ENCODE measurements at places on chromosomes 2 and 18.
A peak's percentile ranks its signal among the peaks of the same experiment; 100 is the strongest.

- no peak for DNase-seq
Measured at GRCh38 chr2:105541189-105542050, 142.6 kb upstream of the FHL2 start.

- DNase-seq: no peak
Measured at GRCh38 chr2:57515366-57515765, 531.2 kb upstream of the VRK2 start.

DNA sequence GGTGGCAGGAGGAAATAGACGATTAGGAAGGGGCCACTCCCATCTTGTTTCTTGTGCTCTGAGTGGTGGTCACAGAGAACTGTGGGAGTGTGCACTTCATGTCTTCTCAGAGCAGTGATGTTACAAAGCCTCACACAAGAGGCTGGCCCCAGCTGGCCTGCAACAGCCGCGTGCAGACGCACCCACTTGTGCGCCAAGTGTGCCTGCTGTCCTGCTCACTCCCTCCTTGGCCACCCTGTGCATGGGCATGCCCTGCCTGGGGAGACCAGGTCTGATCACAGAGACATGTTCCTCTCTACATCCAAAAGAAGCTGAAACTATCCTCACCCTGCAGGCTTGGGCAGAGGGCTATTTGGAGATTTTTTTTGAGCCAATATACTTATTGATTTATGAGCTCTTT lies 108.4 kb downstream of the MRO start:
- no peak for DNase-seq

DNA sequence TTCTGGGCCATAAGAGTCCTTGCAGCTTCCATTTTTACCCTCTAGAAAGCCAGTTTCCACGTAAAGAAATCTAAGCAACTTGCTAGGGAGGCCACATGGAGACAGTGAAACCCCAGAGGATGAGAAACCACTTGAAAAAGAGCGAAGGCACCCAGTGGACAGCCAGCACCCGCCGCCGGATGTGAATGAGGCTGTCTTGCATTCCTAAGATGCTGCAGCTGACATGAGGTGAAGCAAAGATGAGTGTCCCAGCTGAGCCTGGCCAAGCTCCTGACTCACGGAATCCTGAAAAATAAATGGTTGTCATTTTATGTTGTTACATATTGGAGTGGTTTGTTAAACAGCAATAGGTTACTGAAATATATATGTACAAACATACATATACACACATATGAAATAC lies 65.9 kb upstream of the STPG4 start:
- DNase-seq: peak; percentile 93

- DNase-seq: no peak
Measured at GRCh38 chr2:72958542-72959385, 41.4 kb downstream of the EMX1 start.

DNA sequence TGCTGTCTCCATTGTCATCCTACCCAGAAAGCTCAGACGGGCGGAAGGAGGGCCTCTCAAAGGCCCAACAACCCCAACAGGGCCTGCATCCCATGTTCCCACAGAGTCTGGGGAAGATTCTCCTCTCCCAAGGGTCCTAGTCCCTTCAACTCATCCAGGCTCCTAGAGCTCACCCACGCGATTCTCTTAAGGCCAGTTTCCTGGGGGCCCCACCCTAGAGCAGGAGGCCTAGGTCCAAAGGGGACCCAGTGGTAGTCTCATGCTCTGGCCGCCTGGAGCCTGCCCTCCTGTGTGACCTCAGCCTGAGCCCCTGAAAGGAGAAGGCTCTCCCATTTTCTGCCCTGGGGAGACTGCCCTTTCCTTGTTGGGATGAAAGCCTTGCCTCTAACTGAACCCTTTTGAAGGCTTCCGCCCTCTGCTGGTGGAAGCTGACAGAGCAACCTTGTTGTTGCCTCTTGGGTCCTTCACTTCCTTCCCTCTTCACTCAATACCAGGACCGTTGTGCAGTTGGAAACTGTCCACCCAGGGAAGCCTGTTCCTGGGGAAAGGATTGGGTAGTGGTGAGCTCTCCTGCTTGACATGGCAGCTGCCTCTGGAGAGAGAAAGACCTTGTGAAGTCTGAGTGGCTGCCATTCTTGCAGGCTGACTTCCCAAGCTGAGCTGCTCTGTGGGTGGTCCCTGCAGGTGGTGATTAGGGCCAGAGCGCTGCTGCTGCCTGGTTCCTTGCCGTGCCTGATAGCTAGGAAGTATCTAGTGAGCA lies 86.0 kb upstream of the ALPP start:
- DNase-seq: peak; percentile 54

- DNase-seq: no peak
Measured at GRCh38 chr2:241799522-241800197, 9.3 kb upstream of the NEU4 start.

- peak; percentile 79 for DNase-seq
Measured at GRCh38 chr2:20050104-20050645, 1.3 kb downstream of the LAPTM4A start.

- DNase-seq: no peak
Measured at GRCh38 chr2:109396202-109397180, 217.3 kb downstream of the SEPTIN10 start.

GRCh38 chr2:101806123-101806522 lies 108.6 kb downstream of the MAP4K4 start:
- peak; percentile 79 for DNase-seq

- DNase-seq: peak; percentile 84
Measured at GRCh38 chr2:61707984-61708852, 145.6 kb downstream of the FAM161A start.

DNA sequence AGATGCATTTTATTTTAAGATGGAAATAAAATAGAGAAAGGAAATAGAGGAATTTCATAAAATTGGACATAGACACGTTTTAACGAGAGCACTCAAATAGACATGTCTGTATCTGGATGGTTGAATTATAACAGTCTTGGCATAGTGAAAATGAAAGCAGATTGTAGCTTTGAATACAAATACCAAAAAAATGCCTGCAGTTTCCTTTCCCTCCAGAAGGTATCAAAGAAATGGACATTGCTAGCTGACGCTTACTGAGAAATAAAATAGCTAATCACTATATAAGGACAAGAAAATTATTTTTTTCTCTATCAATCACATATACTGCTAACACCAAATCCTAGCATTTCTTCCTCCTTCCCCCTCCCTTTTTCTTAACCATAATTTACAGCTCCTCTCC lies 11.4 kb upstream of the MAPRE2 start:
- no peak for DNase-seq

GRCh38 chr2:23367760-23368159 lies 17.2 kb upstream of the KLHL29 start:
- DNase-seq: peak; percentile 75

GRCh38 chr2:29898999-29899398 lies 22.4 kb downstream of the ALK start:
- DNase-seq: no peak

DNA sequence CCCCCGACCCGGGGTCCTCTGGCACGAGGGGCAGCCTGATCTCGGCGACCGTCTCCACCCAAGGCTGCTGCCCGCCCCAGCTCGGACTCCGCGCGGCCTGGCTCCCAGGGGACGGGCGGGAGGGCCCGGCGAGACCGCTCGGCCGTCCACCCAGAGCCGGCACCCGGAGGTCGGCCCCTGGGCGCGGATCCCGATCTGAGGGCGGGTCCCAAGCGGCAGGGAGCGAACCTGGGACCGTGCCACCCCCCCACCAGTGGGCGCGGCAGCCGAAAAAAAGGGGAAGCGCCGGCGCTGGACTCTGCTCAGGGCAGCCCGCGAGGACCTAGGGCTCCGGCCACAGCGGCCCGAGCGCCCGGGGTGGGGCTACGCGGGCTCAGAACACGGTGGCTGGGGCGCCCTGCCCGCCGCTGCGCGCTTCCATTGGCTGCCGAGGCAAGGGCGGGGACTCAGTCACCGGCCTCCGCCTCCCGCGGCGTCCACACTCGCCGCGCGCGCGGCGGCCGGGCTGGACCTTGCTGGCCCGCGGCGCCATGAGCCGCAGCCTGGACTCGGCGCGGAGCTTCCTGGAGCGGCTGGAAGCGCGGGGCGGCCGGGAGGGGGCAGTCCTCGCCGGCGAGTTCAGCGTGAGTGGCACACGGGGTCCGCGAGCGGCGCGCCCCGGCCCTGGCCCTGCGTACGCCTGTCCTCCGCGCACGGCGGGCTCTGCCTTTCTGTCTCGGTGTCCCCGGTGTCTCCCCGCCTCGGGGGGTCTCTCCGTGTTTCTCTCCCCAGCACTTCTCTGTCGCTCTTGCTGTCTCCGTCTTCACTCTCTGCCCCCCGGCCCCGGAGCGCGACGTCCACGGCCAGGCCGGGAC lies at the start of gene PTPN18:
Gene PTPN18, plus strand, starts transcription at position 479 of the 854 bp plus-strand sequence. Its CDS starts 52 bp downstream, at position 531.
- DNase-seq: peak; percentile 89

GRCh38 chr2:38176619-38177021 lies 100.7 kb upstream of the CYP1B1 start:
- peak; percentile 100 for DNase-seq

DNA sequence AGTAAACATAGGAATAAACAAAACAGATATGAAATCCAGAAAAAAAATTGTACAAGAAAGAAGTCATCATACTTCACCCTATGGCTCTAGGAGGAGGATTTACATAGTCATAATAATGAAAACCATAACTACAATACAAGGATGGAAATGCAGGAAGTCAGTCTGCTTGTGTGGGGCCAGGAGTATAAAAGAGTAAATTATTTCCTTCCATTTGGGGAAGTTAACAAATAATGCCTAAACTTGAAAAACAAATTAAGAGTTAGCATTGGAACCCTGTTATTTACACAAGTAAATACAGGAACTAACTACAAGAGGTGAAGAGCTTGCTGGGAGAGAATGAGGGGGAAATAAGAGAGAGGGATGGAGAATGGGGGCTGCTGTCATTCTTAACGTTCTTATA lies 15.4 kb downstream of the TMEM163 start:
- DNase-seq: no peak

DNA sequence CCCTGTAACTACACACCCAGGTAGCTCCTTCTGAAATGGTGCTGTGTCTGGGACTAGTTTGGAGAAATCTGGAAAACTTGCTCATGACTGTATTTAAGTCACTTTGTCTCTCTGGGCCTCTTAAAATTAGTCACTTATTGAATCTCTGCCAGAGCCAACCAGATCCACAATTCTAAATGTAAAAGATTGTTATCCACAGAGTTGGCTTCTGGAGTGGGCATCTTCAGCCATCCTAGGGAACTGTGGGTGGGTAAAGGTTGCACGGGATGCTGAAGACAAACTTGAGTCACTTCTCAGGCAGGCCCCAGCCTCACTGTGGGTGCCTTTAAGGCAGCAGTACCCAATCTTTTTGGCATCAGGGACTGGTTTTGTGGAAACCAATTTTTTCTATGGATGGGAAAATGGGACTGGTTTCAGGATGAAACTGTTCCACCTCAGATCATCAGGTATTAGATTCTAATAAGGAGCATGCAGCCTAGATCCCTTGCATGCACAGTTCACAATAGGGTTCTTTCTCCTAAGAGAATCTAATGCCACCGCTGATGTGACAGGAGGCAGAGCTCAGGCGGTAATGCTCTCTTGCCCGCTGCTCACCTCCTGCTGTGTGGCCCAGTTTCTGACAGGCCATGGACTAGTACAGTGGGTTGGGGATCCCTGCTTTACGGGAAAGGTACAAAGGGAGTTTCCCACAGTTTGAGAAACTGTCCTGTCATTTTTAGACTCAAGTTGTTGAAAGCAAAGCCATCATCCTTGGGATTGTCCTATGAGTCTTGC lies 98.3 kb upstream of the SPRED2 start:
- peak; percentile 31 for DNase-seq

DNA sequence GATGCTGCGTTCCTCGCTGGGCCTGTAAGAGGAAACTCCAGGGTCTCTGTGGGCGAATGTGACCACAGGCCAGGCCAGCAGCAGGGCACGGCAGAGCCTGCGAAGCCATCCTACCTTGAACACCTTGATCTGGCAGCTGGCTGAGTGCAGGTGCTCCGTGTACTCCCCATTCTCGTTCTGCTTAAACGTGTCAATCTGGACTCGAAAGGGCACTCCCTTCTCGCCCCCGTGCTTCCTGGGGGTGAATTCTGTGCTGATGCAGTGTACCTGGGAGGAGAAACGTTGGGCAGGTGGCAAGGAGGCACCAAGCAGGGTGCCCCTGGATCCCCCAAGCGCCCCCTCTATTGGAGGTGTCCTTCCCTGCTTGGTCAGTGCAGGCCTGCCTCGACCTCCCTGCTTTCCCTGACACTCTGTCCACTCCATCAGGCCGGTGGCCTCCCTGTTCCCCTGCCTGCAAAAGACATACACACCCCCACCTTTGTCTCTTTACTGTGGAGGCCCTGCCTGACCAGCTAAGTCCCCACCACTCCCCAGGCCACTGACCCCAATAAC lies 38.2 kb downstream of the TFCP2L1 start:
- DNase-seq: no peak

- no peak for DNase-seq
Measured at GRCh38 chr18:32612651-32613050, 142.0 kb upstream of the GAREM1 start.

GRCh38 chr2:9285921-9286320 lies 79.3 kb downstream of the ASAP2 start:
- peak; percentile 42 for DNase-seq

- DNase-seq: no peak
Measured at GRCh38 chr2:115422004-115422634, 979.7 kb downstream of the DPP10 start.

GRCh38 chr2:156177654-156178053 lies 154.9 kb downstream of the NR4A2 start:
- no peak for DNase-seq

GRCh38 chr2:3970791-3971651 lies 267.6 kb downstream of the DCDC2C start:
- DNase-seq: no peak

GRCh38 chr2:29662861-29663260 lies 258.5 kb downstream of the ALK start:
- no peak for DNase-seq

DNA sequence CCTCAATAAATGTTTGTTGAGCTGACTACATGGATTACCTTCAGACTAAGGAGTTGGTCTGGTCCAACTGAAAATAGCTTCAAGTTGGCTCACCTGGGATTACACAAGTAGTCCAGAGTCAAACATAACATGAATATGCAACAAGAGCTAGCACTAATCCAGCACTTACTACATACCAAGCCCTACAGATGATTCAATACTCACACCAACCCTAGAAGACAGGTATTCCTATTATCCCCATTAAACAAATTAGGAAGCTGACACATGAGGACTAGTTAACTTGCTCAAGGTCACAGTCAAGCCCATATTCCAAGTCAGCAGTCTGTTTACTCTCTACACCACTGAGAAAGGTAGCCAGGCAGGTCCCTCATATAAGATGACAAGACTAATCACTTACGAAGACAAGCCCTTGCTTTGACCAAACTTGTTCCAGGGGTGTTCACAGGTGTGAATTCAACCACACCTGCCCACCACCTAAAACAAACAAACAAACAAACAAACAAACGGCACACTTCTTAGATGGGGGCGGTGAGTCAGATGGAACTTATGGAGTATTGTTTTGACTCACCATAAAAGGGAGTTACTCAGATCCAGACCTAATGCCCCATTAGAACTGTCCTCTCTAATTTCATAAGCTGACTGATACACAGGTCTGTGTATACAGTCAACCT lies 29.1 kb downstream of the TMEM131 start:
- peak; percentile 28 for DNase-seq

- DNase-seq: no peak
Measured at GRCh38 chr18:52764316-52764715, 424.3 kb downstream of the DCC start.

Measured in iris pigment epithelial cell (primary cell).